ENCODE measurements at places on chromosomes 1 and 21. TPM values are rescaled to one million over a fixed set of nuclear protein-coding genes. Genes with fewer than 3 reads are reported as not detected.

- DNase-seq = no peak
Measured at GRCh38 chr1:233599542-233600073, 14.3 kb upstream of the KCNK1 start.

The NPPB gene
- total RNA-seq = not detected

GRCh38 chr1:117106478-117106877, 15.1 kb downstream of the TRIM45 start:
- DNase-seq = no peak

The AGT gene
- 3.6 TPM for total RNA-seq

DNA sequence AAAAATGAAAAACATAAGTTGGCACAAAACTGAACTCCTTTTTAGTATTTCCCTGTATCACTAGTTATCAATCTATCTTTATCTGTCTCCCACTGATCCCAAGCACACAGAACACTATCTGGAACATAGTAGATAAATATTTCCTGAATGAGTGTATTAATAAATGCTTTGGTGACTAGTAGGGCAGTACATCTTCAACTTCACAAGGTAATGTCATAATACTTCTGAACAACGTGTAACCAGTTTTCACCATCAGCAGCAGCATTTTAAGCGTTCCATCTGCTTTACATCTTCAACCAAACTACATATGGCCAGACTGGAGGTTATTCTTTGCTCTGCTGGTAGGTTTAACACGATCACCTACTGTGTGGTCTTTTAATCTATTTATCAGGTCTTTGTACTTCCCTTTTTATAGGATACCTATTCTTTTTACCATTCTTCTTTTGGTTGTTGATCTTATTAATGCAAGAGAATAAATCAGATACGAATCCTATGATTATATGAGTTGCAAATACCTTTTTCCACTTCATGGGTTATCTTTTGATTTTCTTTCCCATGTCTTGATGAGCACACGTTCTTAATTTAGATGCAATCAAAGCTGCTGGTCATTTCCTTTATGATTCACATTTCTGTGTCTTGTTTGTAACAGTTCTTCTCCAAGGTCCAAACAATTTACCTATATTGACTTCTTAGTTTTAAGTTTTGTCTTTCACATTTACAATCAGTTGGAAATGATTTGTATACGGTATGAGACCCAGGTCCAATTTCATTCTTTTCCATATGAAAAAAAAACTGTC, 16.3 kb downstream of the GPBP1L1 start:
- DNase-seq = no peak

The VHLL gene
- total RNA-seq = 0.64 TPM

DNA sequence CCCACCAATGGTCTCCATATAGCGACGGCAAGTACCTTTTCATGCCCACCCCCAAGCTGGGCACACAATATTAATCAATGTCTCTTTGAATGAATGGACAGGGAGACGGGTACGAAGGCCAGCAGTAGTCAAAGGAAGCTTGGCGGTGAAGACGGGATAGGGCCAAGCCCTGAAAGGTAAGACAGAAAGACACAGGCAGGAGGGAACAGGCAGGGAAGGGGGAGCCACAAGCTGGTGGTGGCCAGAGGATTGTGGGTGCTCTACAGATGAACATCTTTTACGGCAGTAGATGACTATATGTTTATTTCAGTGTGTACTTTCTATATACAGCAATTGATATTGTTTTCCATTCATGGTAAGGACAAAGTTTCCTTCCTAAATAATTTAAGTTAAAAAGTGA, 16.3 kb downstream of the CAPZB start:
- DNase-seq = no peak

The PANK4 gene
- 31.1 TPM for total RNA-seq

- DNase-seq = no peak
Measured at GRCh38 chr21:42868196-42868595, 11.1 kb downstream of the WDR4 start.

DNA sequence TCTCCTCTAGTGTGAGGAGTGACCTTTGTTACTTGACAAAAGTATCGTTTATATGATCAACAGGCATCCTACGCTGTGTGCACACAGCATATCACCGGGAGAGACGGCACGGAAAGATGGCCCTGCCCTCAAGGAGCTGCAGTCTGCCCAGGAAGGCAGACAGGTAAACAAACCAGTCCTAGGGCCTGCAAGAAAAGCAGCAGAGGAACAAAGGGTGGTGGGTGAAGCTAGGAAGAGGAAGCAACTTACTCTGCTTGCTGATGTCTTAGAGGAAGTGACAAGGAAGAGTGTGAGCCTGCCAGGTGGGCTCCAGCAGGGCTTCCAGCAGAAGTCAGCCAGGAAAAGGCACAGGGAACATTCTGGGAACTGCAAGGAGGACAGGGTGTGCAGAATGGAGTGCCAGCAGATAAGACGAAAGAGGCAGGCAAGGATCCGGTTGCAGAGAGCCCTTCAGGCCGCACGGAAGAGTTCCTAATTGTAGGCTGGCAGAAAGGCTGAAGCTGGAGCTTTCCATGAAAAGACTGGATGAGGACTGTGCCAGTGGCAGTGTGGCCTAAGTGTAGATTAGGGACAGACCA, 106.7 kb downstream of the SLC45A1 start:
- DNase-seq = peak; percentile 42

DNA sequence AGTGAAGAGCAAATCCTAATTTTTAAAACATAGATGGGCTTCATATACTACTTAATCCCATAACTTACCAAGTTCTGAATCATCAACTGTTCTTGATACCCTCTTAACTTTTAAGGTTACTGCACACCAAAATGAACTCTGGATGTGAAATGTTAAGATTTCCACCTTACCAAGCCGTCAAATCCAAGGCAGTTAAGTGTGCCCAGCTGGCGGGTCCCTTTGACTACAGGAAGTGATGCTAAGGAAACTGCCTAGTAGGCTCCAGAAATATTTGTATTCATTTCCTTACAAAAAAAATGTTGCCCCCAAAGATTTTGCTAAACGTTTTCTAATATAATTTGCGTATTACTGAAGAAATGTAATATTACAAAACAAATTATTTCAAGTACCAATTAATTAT, 10.7 kb downstream of the NRIP1 start:
- DNase-seq = no peak

The SPATA21 gene
- not detected for total RNA-seq

GRCh38 chr1:208013210-208013609, 102.3 kb upstream of the CD34 start:
- DNase-seq = no peak

The MIXL1 gene
- 0.18 TPM for total RNA-seq

DNA sequence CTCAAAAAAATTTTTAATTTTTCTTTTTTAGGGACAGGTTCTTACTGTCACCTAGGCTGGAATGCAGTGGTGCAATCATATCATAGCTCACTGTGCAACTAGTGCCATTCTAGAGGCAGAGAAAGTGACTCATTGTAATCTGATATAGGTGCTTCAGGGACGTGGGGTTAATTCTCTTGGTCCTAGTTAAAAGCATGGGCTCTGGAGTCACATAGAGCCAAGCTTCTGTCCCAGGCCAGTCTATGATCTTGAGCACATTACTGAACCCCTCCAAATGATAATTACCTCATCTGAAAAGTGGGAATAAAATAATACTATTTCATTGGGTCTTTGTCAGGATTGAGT, 1.1 kb upstream of the ADIPOR1 start:
- no peak for DNase-seq

DNA sequence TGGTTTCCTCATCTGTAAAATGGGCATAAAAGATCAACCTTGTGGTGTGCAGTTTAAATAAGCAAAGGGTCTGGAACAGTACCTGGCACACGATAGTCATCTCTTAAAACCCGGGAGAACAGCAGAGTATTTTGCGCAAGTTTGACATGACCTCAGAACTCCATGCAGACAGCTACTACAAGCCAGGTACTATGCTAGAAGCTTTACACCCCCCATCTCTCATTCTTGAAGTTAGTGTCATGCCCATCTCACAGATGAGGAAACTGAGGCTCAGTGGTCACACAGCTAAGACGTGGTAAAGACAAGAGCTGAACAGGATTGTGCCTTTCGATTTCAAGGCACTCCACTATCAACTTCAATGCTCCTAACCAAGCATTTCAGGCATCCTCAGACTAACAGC, 78.7 kb downstream of the CAPZB start:
- DNase-seq = no peak

The TDRD10 gene
- 0.82 TPM for total RNA-seq

DNA sequence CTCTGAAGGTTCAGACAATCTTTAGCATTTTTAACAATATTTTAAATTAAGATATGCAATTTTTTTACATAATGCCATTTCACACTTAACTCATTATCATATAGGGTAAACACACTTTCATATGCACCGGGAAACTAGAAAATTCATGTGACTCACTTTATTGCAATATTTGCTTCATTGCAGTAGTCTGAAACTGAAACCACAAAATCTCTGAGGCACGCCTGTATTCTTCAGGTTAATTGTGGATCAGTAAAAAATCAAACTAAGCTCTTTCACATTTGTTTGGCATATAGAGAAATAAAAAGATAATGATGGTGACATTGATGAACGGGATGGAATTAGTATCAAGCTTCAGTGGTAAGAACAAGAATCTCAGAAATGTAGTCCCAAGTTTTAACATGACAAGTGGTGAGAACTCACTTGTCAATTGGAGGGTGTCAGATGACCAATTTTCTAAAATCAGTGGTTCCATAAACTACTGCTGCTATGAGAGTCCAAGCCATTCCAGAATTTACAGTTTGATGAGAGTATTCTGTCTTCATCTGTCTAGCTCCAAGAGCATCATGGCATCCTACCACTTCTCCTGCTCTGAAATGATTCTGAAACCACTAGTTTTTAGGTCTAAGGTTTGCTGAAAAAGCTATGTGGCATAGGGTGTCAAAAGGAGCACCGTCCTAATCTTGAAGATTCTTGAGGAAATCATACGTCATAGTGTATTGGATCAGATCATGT, 281.0 kb downstream of the PTPRC start:
- DNase-seq = no peak

- no peak for DNase-seq
Measured at GRCh38 chr1:4408380-4408779, 246.0 kb upstream of the AJAP1 start.

- DNase-seq = no peak
Measured at GRCh38 chr1:184739070-184739469, 15.6 kb downstream of the EDEM3 start.

- no peak for DNase-seq
Measured at GRCh38 chr1:228753786-228754360, 18.6 kb downstream of the RHOU start.

The STX12 gene
- total RNA-seq = 120 TPM

DNA sequence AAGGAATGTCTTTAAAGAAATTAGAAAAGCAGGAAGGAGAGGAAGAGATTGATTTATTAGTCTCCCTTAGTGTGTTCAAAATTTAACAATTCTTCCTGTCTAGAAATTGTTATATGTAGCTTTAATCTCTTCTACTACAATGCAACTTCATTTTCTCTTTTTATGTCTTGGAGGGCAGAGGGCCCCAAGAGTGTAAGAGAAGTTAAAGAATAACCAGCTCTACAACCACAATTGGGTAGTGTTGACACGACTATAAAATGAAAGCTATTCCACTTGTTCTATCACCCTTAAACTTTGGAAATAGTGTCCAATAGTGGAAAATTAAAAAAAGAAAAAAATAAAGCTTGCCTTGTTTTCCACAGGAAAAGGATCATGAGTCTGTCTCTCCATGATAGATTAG, 82.6 kb upstream of the DPYD start:
- no peak for DNase-seq

GRCh38 chr1:1038694-1039093, 18.8 kb downstream of the AGRN start:
- DNase-seq = no peak
